ENCODE measurements at places on chromosomes 2 and 18.

DNA sequence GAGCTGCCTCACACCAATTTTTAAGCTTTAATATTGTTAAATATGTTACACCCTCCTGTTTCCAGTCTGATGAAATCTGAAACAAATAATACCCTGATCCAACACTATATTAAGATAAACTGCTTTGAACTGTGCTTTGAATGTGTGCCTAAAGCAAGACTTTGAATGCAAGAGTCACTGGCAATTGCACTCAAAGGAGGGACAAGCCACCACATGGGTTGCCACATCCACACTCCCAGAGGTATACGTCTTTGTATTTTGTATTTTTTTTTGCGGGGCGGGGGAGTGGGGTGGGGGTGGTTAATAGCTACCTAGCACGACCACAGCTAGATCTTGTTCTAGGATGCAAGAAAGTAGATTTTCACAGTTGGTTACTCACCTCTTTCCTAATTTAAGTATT is 1.8 kb upstream of the ZEB2 start:
- DNase-seq, result no peak

DNA sequence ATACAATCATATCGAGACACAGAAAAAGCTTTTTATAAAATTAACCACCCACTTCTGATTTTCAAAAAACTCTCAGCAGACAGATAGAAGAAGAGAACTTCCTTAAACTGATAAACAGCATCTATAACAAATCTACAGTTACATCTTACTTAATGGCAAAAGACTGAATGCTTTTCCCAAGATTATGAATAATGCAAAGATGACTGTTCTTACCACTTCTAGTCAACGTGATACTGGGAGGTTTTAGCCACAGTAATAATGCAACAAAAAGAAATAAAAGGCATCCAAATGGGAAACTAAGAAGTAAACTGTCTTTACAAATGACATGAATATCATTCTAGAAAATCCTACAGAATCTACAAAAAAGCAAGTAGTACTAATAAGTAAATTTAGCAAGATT is 58.0 kb upstream of the TMEM247 start:
- DNase-seq, result no peak

DNA sequence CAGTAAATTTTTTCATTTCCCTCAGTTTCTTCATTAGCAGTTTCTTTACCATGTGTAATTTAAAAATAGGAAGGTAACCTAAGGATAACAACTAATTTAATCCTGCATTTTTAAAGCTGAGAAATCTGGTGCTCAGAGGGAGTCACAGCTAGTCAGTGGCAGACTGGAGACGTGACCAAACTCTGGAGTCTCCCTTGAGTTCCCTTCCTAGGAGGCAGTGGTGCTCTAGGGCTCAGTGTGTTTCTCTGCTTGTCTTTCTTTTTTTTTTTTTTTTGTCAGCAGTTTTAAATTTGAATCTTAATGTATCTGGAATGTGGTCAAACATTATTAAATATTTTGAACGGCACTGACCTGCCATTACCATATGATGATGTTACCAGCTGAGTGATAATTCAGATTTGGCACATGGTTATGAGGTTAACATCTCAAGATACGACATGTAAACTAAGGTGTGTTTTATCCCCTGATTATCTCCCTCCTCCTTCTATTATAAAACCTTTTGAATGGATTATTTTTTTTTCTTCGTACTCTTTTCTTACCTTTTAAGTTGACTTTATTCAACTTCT is 226.2 kb downstream of the GALNT13 start:
- no peak for DNase-seq

- DNase-seq, result peak; percentile 73
Observed at GRCh38 chr2:226310146-226310545, 489.5 kb downstream of the IRS1 start.

DNA sequence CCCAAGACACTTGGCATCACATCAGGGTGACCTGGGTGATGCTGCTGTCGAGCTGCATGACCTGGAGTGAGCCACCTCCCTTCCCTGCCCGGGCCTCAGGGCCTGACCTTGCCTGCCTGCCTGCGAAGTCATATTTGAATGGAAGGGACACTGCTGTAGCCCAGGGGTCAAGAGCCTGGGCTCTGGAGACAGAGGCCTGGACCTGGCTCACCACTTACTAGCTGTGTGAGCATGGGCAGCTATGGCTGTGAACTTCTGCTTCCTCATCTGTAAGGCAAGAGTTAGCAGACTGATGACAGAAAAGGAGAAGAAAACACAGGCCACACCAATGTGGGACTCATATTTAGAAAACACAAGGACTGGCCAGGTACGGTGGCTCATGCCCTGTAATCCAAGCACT is 118.7 kb downstream of the ZFP36L2 start:
- no peak for DNase-seq

Data from fibroblast of skin of abdomen (primary cell).